ENCODE measurements at places on chromosomes 12 and 14.

DNA sequence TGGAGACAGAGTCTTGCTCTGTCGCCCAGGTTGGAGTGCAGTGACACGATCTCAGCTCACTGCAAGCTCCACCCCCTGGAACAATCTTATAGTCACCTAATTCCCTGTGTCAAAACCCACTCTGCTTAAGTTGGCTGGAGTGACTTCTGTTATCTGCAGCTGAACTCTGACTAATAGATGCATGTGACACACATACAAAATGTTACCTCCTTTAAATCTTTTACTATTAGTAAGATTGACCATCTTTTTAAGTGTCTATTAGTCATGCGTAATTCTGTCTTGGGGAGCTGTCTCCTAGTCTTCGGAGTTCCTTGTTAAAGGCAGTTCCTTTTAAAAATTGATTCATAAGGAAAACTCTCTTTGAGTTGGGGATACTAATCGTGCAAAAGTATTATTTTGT is 7.4 kb downstream of the IFI27L1 start:
- DNase-seq: no peak

GRCh38 chr12:19829100-19829853 is 390.0 kb downstream of the AEBP2 start:
- no peak for DNase-seq

- DNase-seq: no peak
Observed at GRCh38 chr14:60061371-60061770, 30.4 kb upstream of the PCNX4 start.

DNA sequence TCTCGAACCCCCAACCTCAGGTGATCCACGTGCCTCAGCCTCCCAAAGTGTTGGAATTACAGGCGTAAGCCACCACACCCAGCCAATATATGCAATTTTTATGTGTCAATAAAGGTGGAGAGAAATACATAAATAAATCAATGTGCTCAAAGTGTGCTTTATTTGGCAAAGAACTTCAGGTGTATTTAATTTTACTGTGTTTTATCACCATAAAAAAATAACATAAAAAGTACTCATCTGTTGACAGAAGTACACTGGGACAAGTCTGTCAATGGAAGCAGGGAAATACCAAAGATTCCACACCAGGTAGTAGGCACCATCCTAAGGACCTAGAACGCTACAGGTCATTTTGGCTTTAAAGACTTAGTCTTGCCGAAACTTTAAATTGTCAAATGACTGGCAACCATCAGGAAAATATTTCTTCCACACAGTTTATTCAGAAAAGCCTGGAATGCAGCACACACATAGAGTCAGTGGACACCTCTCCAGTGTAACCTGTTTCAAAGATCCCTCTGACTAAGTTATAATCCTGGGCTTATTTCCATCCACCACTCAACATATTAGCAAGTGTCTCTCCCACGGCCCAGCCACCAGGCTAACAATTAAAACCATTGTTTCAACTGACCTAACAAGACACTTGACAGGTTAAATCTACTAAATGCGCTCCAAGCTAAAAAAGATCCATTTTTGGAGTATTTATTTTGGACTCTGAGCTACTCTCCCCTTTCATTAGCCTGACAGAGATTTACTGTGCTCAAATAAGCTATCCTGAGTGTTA is 4.2 kb downstream of the ERO1A start:
- DNase-seq: no peak

- no peak for DNase-seq
Observed at GRCh38 chr14:104792945-104793702, 2.4 kb downstream of the AKT1 start.

DNA sequence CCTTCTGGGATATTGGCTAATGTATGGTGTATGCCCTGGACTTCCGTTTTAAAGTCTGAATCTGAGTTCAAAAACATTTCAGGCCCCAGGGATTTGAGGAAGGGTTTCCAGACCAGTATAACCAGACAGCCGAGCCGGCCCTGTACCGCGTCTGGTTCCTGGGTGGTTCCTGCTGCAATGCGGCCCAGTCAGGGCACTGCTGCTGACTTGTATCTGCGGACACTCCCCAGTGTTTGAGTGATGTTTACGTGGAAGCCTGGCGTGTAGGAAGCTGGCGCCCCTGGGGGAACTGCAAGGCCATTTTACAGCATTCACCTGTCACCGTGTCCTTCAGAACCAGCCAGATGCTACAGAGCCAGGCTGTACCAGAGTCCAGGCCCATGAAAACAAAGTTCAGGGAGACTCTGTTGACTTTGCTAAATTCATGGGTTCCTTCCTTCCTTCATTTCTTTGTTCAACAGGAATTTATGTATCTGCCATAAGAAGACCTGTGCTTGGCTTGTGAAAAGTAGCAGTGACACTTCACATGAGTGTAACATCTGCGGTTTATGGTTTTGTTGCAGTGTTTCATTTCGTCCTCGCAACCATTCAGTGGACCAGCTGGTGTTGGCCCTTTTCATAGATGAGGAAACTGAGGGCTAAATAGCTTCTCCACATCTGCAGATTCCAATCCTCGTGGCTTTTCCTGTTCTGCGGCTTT is 16.8 kb downstream of the EML1 start:
- DNase-seq: no peak

DNA sequence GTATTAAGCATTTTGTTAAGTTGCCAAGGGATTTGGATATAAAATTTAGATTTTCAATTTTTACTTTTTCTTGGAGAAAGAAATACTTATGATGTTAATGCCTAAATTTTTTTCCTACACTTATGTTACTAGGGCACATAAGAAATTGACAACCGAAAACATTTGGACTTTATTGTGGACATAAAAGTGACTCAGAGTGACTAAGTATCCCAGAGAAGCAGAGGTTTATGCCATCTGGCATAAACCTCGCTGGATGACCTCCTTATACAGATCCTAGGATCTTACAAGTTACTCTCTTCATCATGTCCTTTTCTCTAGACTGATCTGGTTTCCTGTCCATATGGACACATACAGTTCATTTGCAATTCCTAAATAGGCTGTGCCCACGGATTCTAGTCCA is 89.8 kb downstream of the RERG start:
- DNase-seq: no peak

DNA sequence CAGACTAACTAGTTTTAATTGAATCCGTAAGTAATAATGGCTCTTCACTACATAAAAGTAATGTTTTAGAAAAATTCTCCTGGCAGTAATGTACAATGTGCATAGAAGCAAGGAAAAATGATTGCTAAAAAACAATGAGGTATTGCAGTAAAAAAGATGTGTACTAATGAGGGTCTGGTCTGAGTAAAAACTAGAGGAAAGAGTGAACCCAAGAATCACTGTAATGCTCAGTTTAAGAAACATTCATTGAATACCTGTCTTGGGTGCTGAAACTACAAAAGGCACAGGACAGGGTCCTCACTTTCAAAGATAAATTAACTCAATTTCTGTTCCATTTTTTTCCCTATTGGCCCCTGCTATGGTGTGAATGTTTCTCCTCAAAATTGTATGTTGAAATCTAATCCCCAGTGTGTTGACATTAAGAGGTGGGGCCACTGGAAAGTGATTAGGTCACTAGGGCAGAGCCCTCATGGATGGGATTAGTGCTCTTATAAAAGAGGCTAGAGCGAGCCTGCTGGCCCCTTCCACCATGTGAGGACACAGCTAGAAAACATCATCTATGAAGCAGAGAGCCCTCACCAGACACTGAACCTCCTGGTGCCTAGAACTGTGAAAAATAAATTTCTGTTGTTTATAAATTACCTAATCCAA is 51.6 kb downstream of the RPS6KA5 start:
- no peak for DNase-seq

- DNase-seq: no peak
Observed at GRCh38 chr14:70811578-70811977, 2.3 kb upstream of the MAP3K9 start.

DNA sequence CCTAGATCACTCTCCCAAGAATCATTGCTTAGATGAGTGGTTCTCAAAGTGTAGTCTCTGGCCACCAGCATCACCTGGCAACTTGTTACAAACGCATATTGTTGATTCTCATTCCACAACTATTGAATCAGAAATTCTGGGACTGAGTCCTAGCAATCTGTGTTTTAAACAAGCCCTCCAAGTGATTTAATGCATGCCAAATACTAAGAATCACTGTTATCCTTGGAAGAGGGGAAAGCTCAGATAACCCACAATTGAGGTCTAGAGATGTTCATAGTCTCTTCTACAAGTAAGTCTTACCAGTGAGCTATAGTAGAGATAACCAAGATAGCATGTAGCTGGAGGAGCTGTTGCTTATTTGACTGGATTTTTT is 666.6 kb downstream of the DIO2 start:
- no peak for DNase-seq

DNA sequence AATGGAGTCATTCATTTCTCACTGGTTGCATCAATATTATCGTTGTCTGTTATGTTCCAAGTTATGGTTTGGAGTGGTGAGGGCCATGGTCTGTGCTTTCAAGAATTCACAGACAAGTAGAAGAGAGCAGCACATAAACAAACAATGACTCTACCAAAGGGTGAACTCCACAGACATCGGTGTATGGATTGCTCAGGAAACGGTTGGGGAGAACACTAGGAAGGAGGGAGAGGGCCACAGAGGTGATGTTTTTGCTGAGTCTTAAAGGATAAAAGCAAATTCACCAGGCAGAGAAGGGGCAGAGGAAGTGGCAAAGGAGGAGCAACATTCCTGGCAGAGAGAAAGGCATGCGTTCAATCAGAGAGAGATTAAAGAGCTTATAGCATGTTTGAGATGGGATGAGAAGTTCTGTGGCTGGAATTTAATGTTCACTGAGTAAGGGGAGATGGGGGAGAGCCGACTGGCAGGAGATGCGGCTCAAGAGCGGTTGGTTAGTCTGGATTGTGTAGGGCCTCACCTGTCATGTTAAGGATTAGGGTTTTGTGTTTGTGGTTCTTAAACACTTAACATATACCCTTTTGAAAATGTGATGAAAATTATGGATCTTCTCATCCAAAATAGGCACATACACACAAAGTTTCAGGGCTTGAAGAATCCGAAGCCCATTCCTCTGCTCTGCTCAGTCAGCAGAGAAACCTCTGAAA is 42.3 kb upstream of the FRMD6 start:
- DNase-seq: no peak

- no peak for DNase-seq
Observed at GRCh38 chr12:38961683-38962082, 56.3 kb upstream of the CPNE8 start.

DNA sequence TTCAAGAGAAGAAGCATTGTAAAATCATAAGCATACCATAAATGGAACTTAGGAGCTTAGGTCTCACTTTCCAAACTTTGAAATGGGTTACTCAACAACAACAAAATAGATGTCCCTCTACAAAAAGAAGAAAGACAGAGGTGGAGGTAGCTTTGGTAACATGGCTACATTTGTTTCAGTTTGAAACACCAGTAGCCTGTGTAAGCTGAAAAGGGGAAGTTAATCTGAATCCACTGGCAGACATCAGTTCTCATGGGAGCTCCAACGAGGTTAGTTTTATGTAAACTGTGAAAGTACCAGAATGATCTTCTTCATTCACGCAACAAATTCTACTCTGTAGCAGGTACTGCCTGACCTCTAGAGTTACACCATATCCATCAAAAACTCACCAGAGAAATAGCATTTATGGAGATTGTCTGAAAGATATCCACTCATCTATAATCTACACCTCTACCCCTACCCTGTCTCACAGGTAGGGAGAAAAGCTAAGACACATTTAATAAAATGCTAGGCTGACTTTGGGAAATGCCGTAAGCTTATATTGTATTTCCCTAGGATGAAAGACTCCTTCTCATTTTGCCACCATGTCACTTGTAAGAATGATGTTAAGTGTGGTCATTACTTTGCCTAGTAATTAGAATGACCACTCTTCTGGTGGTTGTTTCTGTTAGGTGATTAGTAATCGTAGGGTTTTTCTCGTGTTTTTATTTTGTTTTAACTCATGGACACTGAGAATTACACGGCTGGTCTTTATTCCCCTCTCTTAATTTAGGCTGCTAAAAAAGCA is 224.1 kb downstream of the ASCL1 start:
- DNase-seq: no peak

DNA sequence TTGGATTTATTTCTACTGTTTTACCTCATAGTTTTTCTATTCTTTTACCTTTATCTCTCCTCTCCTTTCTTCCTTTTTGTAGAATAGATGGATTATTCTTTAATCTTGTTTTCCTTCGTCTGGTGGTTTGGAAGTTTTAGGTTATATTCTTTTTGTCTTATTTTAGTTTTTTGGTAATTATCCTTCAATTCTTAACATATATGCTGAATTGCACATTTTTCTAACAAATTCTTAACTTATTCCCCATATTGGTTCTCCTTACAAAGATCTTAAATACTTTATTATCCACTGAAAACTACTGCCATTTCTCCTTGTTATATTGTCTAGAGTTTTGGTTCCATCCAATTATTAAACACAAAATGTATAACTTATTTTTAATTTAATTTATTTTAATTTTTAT is 42.3 kb downstream of the CATSPERB start:
- DNase-seq: no peak

DNA sequence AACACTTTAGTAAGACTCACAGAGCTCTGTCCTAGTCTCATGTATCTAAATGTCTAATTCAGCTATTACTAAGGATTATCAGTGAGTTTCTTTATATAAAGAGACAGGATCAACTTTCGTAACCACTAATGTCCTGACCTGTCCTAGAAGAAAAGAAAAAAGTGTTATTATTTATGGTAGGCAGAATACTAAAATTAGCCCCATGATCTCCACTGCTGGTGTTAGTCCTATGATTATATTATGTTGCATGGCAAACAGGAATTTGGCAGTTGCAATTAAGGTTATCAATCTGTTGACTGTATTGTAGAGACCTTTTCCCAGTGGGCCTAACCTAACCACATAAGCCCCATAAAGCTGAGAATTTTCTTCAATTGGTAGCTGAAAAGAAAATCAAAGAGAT is 132.9 kb upstream of the DIO2 start:
- no peak for DNase-seq

DNA sequence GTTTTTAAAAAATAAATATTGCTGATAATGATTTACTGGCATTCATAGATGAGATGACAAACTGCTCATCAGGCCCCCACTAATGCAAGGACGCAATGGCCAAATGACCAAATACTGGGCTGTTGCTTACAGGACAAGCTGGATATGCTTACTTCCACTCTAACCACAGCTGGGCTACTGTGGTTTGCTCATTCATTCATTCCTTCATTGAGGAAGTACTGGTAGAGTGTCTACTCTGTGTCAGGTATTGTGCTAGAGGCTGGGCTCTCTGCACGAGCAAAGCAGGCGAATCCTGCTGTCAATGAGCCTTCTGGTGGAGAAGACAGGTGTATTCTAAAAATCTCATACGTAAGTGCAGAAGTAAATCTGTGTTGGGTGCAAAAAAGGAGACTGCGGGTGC is 113.3 kb upstream of the SLC38A2 start:
- DNase-seq: no peak

DNA sequence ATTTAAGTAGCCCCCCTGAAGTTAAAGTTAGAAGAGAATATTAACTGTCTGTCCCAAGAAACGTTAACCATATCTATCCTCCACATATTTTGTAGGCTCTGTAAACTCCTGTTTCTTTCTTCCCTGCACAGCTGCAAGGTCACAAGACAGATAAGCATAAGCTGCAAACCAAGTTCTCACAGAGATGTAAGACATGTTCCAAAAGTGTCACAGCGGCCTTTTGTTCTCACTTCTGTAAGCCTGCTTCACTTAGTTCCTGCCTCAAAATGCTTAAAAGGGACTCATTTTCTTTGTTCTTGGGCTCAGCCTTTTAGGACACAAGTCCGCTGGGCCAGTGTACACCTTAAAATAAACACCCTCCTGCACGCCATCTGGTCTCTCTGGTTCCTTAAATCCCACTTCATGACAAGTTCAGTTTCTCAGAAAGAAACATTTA is 3.2 kb downstream of the RNASE1 start:
- no peak for DNase-seq

All from stimulated activated CD4-positive, alpha-beta T cell treated with anti-CD3 and anti-CD28 coated beads, Interleukin-1b, Interleukin-23, amount 100 ng/mL, for 1 hour (primary cell).